ENCODE measurements at places on chromosomes 7 and 10. TPM values are rescaled to one million over a fixed set of nuclear protein-coding genes. Genes with fewer than 3 reads are reported as not detected.

ADAM12 gene
- total RNA-seq, result 0.30 TPM

ZNF503 gene
- 3.6 TPM for total RNA-seq

GRCh38 chr7:105596866-105597265 is 15.6 kb upstream of the EFCAB10 start:
- H3K27me3 ChIP-seq, result no peaks in the 10 kb centered on the region
- no peaks in the 10 kb centered on the region for H3K4me1 ChIP-seq
- H3K4me3 ChIP-seq, result no peak overlapping the region
- DNase-seq, result no peak
- no peaks in the 10 kb centered on the region for H3K36me3 ChIP-seq

ATOH7 gene
- total RNA-seq, result 0.53 TPM

- no peaks in the 10 kb centered on the region for H3K4me1 ChIP-seq
- no peak overlapping the region for H3K27ac ChIP-seq
- H3K27me3 ChIP-seq, result no peaks in the 10 kb centered on the region
Observed at GRCh38 chr10:104925232-104925851, 284.3 kb downstream of the SORCS3 start.

GRCh38 chr10:34731885-34732701 is 83.0 kb downstream of the PARD3 start:
- no peak overlapping the region for H3K4me3 ChIP-seq
- H3K4me1 ChIP-seq, result peaks cover 3% of the 10 kb centered on the region
- no peak overlapping the region for H3K27ac ChIP-seq
- no peaks in the 10 kb centered on the region for H3K27me3 ChIP-seq

- no peaks in the 10 kb centered on the region for H3K36me3 ChIP-seq
- H3K27me3 ChIP-seq, result no peaks in the 10 kb centered on the region
- H3K4me3 ChIP-seq, result no peak overlapping the region
- no peak for DNase-seq
- H3K4me1 ChIP-seq, result no peaks in the 10 kb centered on the region
- no peak overlapping the region for H3K27ac ChIP-seq
Observed at GRCh38 chr7:84177758-84178412, 16.7 kb downstream of the SEMA3A start.

UNCX gene
- total RNA-seq, result not detected

LLCFC1 gene
- not detected for total RNA-seq

OGA gene
- total RNA-seq, result 70.4 TPM

DNA sequence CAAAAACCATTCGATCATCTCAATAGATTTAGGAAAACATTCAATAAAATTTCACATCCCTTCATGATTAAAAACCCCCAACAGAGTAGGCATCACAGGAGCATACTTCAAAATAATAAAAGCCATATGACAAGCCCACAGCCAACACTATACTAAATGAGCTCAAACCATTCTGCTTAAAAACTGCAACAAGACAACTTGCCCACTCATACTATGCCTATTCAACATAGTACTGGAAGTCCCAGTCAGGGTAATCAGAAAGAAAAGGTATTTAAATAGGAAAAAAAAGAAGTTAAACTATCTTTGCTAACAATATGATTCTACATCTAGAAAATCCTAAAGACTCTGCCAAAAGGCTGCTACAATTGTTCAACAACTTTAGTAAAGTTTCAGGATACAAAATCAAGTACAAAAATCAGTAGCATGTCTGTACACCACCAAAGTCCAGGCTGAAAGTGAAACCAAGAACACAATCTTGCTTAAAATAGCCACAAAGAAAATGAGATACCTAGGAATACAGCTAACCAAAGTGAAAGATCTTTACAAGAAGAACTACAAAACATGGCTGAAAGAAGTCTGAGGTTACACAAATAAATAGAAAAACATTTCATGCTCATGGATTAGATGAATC is 882.6 kb downstream of the GRM8 start:
- no peak overlapping the region for H3K4me3 ChIP-seq
- no peaks in the 10 kb centered on the region for H3K36me3 ChIP-seq

PKD2L1 gene
- total RNA-seq, result 0.50 TPM

CPA2 gene
- total RNA-seq, result 5.2 TPM

- no peak for DNase-seq
- H3K4me3 ChIP-seq, result no peak overlapping the region
- H3K27ac ChIP-seq, result no peak overlapping the region
- no peaks in the 10 kb centered on the region for H3K4me1 ChIP-seq
- no peaks in the 10 kb centered on the region for H3K27me3 ChIP-seq
Observed at GRCh38 chr10:128843972-128844371, 623.1 kb upstream of the MGMT start.

CHN2 gene
- total RNA-seq, result 12.8 TPM

DNA sequence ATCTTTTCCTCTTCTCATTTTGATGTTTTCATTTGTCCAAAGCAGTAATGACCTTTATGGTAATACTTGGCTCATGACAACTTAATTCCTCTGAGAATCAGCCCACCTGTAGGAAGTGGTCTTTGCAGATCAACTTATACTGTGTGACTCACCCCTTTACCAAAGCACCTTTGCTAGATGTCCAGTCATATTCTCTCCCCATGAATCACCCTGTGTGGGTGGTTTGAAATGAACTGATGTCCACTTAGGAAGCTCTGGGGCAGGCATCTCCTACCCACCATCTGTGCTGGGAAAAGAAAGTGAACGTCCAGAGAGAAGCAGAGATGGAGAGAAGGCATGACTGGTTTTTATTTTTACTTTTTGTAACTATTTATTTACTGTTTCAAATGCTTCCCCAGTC is 410.3 kb downstream of the KIF20B start:
- no peaks in the 10 kb centered on the region for H3K4me1 ChIP-seq
- H3K4me3 ChIP-seq, result no peak overlapping the region
- no peak overlapping the region for H3K27ac ChIP-seq
- no peak for DNase-seq
- H3K36me3 ChIP-seq, result no peaks in the 10 kb centered on the region
- H3K27me3 ChIP-seq, result no peaks in the 10 kb centered on the region

- no peaks in the 10 kb centered on the region for H3K4me1 ChIP-seq
- DNase-seq, result peak; percentile 38
- H3K36me3 ChIP-seq, result no peaks in the 10 kb centered on the region
- no peak overlapping the region for H3K27ac ChIP-seq
- no peaks in the 10 kb centered on the region for H3K27me3 ChIP-seq
Observed at GRCh38 chr10:28179006-28179742, 123.7 kb downstream of the MPP7 start.

DNA sequence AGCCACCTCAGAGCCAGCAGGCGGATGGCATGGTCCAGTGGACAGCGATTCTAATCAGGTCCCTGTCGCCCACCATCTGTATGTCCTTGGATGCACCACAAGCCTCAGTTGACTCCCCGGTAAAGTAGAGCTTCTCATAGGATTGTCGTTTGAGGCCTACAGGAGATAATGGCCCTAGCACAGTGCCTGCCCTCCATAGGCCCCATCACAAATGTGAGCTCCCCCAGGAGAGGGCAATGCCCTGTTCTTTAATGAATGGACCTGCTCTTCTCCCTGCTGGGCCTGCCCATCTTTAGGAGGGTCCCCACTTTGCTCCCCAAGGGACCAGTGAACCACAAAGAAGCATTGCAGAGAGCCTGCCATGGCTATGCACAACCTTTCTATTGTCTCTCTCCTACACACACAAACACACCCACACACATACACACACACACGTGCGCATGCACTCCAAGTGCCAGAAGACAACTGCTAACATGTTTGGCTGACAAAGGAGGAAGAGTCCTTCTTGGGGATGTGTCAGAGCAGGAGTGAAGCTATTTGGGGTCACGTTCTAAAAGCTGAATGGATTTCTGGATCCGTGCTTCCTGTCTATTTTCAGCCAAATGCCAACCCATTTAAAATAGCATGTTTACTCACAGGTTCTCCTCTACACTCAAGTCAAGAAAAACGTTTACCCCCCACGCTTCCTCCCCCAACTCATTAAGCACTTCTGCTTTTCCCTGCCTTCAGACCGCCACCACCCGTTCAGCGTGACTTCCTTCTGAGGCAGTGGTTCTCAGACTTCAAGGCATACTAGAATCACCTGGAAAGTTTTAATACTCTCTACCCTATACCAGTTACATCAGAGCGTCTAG is 196.1 kb downstream of the GRID1 start:
- no peaks in the 10 kb centered on the region for H3K27me3 ChIP-seq
- no peak for DNase-seq
- H3K4me1 ChIP-seq, result no peaks in the 10 kb centered on the region
- no peaks in the 10 kb centered on the region for H3K36me3 ChIP-seq

DNA sequence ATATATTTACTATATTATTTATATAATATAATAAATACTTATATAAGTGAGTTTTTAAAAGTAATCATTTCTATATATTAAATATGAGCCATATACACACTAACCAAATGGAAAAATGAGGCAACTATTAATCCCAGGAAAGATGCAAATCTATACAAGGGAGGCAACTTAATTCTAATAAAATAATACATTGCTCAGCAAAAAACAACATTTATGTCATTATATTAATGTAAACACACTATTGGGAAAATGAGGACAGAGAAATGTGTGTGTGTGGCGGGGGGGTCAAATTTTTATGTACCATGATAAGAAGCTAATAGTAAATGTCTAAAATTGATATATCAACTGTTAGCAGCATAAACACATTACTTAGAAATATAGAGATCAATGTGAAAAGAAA is 23.3 kb upstream of the DGKI start:
- no peak overlapping the region for H3K27ac ChIP-seq
- no peaks in the 10 kb centered on the region for H3K4me1 ChIP-seq
- H3K36me3 ChIP-seq, result no peaks in the 10 kb centered on the region
- no peak for DNase-seq
